ENCODE measurements at places on chromosomes 12 and 14.

DNA sequence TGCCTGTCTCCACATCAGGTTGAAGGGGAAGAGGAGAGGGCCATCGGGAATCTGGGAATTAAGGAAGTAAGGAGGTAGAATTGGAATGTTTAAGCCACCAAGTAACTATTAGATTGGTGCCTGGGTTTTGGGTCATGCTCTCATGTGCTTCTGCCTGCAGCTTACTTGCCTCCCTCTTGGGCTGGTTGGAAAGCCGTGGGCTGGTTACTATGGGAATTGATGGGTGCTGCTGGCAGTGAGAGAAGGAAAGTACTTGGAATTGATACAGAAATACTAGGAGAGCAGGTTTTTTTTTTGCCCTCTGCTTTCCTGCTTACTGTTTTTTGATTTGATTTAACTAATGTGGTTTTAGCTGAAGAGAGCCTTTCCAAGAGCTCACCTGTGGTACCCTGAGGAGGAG is 493.5 kb upstream of the RGS6 start:
- DNase-seq: no peak

GRCh38 chr14:66284346-66284745 is 201.8 kb upstream of the CCDC196 start:
- no peak for DNase-seq

- no peak for DNase-seq
These were observed 1.2 kb downstream of the GLIPR1 start for GRCh38 chr12:75481774-75482173.

DNA sequence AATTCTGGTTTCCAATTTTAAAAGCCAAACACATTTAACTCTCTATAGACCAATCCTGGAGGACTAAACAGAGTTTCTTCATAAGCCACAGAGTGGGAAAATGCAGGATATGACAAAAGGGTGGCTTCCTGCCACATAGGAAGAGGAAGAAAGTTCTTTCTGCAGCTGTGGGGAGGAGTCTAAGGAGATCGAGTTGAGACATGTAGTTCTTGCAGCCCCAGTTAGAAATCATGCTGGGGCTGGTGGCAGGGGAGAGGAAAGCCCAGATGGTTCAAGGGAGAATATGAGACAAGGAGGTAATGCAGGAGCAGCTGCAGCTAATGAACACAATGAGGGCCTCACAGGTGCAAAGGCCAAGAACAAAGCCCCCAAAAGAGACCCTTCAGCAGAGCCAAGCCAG is 85.0 kb upstream of the ARID2 start:
- DNase-seq: no peak

- no peak for DNase-seq
These were observed at the start of gene SLC38A4 for GRCh38 chr12:46825591-46826414. TSS of gene SLC38A4 (minus strand) at chr12:46825997. CDS start at chr12:46793071, 32,926 bp downstream.

GRCh38 chr12:7089196-7089871 is 2.9 kb downstream of the C1R start:
- DNase-seq: no peak

GRCh38 chr14:96102081-96102856 is 63.1 kb downstream of the C14orf132 start:
- no peak for DNase-seq

DNA sequence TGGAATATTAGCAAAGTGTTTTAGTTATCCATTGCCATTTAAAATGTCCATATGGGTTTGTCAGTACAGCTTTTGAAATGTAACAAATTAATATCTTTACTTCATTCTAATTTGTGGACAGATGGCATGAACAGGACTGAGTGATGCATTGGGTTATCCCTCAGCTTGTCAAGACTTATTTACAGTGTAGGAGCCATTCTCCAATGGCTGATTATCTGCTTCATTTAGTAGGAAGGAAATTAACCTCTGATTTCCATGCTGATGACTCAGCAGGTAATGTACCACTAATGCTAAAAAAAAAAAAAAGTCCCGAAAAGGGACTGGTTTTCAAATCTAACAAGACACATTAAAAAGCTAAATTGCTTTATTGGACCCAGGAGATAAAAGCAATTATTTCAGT is 1149.0 kb upstream of the USP15 start:
- no peak for DNase-seq

DNA sequence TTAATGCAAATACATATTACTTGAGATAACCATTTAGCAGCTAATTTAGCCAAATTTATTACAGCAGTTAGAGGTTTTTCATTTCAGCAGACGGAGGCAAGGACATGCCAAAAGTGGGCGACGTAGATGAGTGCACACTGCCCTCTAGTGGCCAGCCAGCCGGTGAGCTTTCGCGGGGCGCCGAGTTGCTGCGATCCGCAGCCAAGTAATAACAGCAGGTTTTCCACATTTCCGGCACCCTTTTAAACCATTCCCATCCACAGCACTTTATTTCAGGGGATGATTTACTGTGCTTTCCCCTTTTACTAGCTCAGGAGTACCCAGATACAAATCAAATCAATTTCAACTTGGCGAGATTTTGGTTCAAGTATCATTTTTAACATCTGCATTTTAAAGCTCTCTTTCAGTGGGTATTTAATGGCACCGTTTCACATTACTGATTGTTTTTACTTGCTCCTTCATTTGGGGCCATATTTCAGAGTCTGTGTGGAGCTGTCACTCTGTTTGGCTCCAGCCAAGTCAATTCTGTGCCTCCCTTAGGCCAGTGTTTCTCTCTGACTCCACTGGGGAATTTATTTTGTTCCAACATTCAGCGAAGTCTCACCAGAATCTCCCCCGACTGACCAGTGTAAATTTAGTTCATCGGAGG is 158.0 kb downstream of the EGLN3 start:
- peak; percentile 47 for DNase-seq
